ENCODE measurements at places on chromosomes 7 and 10.

- DNase-seq = no peak
Observed at GRCh38 chr7:155950898-155951553, 138.8 kb upstream of the SHH start.

DNA sequence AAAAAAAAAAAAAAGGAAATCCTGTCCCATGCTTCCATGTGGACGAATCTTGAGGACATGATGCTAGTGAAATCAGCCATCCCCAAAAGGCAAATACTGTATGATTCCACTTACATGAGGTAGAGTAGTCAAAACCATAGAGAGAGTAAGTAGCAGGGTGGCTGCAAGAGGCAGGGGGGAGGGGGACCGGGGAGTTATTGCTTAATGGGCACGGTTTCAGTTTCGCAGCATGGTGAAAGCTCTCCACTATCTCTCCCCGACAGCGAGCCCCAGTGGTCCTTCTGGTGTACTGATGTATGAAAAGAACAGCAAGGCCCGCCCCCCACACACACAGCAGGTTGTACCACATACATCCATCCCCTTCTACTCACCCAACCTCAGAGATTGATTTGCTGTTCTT is 32.8 kb downstream of the NOD1 start:
- no peak for DNase-seq

DNA sequence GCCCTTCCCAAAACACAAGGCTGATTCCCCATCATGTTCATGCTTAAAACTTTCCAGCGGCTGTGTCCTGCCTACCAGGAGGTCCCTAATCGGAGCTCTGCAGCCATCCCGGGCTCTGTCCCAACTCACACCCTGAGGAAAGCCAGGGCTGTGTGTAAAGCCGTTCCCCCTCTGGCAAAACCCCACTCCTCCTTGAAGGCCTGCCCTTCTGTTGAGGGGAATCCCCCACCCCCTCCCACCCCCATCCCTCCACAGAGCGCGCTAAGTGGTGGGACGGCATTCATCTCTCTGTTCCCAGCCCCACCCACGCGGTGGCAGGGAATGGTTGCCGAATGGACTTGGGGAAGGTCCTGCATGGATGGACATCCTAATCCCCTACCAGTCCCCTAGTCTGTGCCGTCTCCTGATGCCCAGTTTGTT is 667 bp upstream of the TMEM120A start:
- no peak for DNase-seq

DNA sequence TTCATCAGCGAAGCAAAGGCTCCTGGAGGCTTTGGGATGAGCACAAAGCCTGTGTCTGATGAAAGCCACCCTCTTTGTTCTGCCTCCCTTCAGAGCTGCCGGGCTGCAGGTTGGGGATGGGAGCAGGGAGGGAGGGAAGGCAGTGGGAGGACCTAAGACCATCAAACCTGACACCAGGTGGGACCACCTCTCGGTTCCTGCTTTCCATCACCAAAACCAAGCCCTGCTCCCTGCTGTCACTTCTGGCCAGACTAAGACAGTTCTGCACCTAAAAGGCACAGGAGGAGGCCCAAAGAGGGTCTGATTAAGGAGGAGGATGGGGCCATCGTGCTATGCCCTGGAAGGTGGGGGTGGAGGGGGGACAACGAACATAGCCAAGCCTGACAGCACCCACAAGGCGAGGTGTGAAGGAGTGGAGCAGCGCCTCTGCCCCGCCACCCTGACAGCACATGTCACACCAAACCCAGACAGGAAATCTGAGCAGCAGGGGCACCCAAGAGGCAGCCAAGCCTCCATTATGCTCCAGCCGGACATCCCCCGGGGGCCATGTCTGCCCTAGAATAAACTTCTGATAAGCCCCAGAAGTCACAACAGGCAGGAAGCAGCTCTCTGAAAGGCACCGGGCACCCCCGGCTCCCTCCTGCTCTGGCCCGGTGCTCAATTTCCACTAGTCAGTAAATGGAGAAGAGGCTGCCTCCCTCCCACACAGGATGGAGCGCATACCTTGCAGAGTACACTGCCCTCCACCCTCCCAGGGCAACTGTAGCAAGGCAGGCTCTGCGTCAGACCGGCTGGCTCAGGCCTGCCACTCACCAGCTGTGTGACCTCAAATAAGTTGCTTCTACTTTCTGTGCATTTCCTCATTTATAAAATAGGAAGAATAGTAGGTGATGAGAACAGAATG is 48.9 kb downstream of the DLG5 start:
- DNase-seq = peak; percentile 70

DNA sequence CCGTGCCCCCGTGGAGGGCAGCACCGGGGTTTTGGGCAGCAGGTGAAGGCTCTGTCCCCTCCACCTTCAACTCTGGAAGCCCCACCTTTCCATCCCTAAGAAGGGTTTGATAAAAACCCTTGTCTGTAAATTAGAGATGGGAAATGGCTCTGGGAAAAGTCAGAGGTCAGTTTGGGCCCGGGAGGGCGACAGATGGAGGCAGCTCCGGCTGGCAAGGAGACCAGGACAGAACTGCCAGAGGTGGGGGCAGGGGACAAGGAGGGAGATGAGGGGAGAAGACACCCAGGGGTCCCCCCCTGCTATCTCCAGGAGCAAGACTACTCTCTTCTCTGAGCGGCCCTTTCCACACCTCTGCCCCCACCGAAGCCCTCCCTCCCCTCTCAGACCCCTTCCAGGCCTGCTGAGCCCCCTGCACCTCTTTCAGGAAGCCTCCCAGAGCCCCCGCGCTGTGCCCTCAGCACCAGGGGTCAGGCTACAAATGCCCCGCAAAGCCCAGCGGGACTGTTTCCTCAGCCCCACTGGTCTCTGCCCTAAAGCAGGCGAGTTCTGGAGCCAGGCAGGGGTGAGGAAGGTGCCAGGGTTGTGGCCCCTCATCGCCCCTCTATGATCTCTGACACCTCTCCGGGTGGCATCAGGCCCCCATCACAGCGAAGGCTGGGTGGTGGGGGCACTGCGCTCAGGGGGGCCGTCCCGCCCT is 980 bp upstream of the SH2B2 start:
- no peak for DNase-seq

GRCh38 chr7:128407751-128408708 is 1.8 kb downstream of the IMPDH1 start:
- DNase-seq = no peak

- no peak for DNase-seq
Observed at GRCh38 chr7:36182854-36183604, 30.0 kb downstream of the EEPD1 start.

DNA sequence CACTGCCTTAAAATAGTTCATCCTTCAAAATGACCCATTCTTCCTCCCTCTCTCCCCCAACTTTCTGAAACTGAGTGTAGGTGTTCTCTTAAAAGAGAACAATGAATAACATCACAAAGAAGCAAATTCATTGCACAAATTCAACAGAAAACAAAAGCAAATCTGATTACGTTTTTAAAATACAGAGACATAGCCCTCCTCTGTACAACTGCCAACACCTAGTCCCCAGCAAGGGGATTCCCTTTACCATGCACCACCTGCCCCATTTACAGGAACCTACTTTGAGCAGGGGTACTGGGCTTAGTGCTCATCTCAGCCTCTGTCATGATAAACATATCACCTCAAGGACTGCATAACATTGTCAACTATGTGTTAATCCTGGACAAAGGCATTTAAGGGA is 302.8 kb upstream of the AOAH start:
- DNase-seq = no peak

GRCh38 chr7:156445997-156446761 is 194.4 kb upstream of the RNF32 start:
- no peak for DNase-seq

DNA sequence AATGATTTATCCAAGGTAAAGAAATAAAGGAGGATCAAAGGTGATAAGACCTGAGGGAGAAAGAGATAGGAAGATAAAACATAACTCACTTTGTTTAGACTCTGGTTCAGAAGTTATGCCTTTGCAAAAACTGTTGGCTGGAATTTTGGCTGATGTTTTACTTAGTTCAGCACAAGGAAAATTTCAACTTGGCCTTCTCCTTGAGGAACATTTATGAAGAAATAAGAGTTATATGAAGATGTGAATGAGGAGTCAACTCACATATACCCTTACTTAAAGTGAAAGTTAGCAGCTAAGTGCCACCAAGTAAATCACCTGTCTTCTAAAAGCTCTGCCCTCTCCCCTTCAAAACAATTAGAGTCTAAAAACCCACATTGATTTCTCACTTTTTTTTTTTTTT is 39.7 kb upstream of the COL1A2 start:
- no peak for DNase-seq

DNA sequence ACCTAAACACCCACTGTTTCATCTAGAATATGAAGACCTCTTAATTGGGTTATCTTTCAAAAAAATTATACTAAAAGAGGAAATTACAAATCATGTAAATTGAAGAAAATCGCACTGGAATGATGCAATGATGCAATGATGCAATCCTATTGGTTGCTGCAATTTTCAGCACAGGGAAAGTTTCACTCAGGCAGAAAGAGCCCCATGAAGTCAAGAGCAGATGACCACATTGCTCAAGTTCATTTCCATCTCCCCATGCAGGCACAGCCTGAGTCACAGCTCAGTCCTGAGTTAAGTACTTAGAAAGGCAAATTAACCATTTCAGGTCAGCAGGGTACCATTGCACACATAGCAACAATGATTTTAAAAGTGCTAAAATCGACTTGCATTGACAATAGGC is 180.3 kb upstream of the MYO3A start:
- DNase-seq = peak; percentile 36

- DNase-seq = peak; percentile 92
Observed at GRCh38 chr10:44233561-44234482, 151.1 kb downstream of the CXCL12 start.

- DNase-seq = no peak
Observed at GRCh38 chr10:44393834-44394547, 9.1 kb upstream of the CXCL12 start.

GRCh38 chr10:32937911-32938424 is 20.1 kb downstream of the ITGB1 start:
- DNase-seq = no peak

GRCh38 chr10:63431962-63432797 is 33.6 kb downstream of the JMJD1C start:
- DNase-seq = no peak

DNA sequence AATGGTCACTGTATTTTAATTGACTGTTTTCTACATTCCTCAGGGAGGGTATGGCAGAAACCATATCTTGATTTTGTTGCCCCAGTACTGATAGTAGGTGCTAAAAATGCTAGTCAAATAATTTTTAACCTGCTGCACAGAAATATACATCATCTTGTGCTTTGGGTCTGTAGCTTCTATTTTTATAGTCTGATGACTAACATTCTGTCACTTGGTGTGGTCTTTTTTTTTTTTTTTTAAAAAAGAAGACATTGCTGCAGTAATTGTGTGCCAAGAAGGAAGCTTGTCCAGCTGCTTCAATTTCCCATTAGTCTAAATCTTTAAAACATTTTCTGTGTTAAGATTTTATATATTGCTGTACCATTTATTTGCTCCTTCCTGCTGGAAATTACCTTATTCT is 83.6 kb downstream of the ICA1 start:
- DNase-seq = no peak

- no peak for DNase-seq
Observed at GRCh38 chr7:35485436-35485835, 209.5 kb downstream of the HERPUD2 start.

DNA sequence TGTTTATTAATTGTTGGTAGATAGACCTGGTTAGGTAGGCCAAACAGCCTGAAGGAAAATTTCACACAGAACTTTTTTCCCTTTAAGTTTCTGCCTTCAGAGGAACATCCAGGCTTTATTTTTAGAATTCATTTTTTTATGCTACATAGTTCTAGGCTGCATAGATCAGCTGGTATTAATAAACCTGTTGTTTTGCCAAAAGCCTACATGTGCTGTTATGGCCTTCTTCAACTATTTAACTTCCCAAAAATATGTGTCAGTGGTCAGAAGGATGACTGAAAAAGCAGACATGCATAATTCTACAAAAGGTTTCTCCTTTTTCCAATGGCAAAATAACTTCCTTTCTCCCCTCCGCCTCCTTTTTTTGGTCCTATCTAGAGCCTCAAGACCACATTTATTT is 303.0 kb upstream of the DKK1 start:
- DNase-seq = no peak

GRCh38 chr7:137873524-137873923 is 26.8 kb upstream of the DGKI start:
- no peak for DNase-seq

DNA sequence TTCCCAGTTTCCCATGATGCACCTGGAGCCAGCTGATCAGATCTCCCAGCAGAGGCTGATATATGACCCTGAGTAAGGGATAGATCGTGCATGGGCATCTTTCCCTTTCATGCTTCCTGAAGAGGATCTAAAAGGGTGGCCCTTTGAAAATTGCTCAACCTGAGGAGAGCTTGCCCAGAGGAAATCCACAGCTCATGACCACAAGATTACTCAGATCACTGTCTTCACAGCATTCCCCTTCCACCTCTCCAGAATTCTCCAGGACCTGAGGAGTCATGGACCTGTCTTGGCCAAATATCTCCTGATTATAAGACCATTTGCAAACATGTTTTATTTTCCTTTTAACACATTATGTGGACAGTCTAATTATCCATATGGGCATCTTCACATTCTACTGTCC is 328.1 kb downstream of the LHFPL3 start:
- no peak for DNase-seq

All from NT2/D1 (cell line).